Activated CD8-positive, alpha-beta T cell treated with anti-CD3 and anti-CD28 coated beads, Interleukin-2, amount 10 ng/mL, durations not matched to agents 7 days and 5 days (primary cell): ENCODE measurements at places on chromosomes 3 and 15.

GRCh38 chr15:42749266-42749665 is 12.3 kb upstream of the CDAN1 start:
- peaks cover 23% of the 10 kb centered on the region for H3K36me3 ChIP-seq
- H3K4me3 ChIP-seq = no peak overlapping the region
- no peaks in the 10 kb centered on the region for H3K4me1 ChIP-seq
- no peak for DNase-seq
- no peak overlapping the region for H3K27ac ChIP-seq

- H3K36me3 ChIP-seq = no peaks in the 10 kb centered on the region
- no peak for DNase-seq
- no peak overlapping the region for H3K4me3 ChIP-seq
- peak overlapping the region; percentile 19 for H3K27ac ChIP-seq
- peaks cover 8% of the 10 kb centered on the region for H3K4me1 ChIP-seq
Observed at GRCh38 chr15:95620934-95621579, 709.4 kb upstream of the NR2F2 start.

GRCh38 chr3:39021465-39022285 is 30.1 kb downstream of the SCN11A start:
- no peak overlapping the region for H3K4me3 ChIP-seq
- no peaks in the 10 kb centered on the region for H3K4me1 ChIP-seq
- H3K27ac ChIP-seq = no peak overlapping the region
- no peak for DNase-seq
- H3K36me3 ChIP-seq = no peaks in the 10 kb centered on the region
- peaks cover 27% of the 10 kb centered on the region for H3K27me3 ChIP-seq

DNA sequence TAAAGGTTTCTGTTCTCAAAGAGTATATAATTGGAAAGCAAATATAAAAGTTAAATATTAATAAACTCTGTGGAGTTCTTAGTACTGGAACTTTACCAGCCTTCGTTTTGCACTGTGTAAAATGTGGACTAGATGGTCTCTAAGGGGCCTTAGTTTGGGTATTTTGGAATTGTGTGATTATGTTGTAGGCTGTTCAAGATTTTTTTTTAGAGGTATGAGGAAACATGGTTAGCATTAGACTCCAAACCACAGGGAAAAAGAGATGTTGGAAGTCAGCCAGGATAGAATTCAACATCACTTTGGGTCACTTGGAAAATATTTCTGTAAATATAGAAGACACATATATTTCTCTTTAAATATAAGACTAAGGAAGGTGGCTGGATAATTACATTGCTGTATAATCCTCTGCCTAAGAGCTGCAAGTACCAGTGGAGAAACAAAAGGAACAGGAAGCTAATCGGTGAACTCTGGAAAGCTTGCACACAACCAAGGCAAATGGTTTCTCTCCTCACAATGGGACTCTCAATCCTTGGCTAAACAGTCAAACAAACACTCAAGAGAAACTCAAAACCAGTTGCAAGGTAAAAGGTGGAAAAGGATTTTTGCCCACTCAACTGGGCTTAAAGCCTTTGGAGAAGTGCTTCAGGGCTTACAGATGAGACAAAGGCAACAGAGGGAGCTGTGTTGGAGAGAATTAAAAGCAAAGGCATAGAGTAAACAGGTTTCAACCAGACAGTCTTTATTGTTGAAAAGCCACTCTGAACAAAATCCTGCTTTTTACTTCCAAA is 141.7 kb downstream of the NR1D2 start:
- no peak overlapping the region for H3K27ac ChIP-seq
- DNase-seq = no peak
- no peaks in the 10 kb centered on the region for H3K4me1 ChIP-seq
- no peak overlapping the region for H3K4me3 ChIP-seq
- H3K27me3 ChIP-seq = no peaks in the 10 kb centered on the region
- no peaks in the 10 kb centered on the region for H3K36me3 ChIP-seq

GRCh38 chr15:99257107-99257750 is 5.9 kb downstream of the LRRC28 start:
- no peak overlapping the region for H3K27ac ChIP-seq
- no peaks in the 10 kb centered on the region for H3K27me3 ChIP-seq
- peaks cover 16% of the 10 kb centered on the region for H3K4me1 ChIP-seq
- DNase-seq = no peak
- H3K4me3 ChIP-seq = no peak overlapping the region

DNA sequence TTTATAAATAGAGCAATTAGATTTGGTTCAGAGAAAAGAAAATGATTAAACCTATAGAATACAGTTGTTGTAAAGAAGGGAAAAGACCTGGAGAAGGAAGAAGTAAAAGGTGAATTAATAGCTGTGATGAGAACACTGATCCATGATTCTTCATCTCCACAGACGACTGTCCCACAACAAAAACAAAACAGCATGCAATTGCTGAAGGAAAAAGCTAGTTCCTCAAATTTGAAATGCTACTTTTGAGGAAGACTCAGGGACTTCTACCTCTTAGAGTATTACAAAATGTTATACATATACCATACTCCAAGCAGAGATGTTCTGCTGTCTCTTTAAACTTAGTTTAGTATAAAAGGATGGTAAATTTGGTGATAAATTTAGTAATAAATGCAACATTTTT is 21.5 kb downstream of the ALCAM start:
- DNase-seq = no peak
- H3K27ac ChIP-seq = no peak overlapping the region
- no peak overlapping the region for H3K4me3 ChIP-seq
- no peaks in the 10 kb centered on the region for H3K27me3 ChIP-seq
- H3K36me3 ChIP-seq = no peaks in the 10 kb centered on the region

DNA sequence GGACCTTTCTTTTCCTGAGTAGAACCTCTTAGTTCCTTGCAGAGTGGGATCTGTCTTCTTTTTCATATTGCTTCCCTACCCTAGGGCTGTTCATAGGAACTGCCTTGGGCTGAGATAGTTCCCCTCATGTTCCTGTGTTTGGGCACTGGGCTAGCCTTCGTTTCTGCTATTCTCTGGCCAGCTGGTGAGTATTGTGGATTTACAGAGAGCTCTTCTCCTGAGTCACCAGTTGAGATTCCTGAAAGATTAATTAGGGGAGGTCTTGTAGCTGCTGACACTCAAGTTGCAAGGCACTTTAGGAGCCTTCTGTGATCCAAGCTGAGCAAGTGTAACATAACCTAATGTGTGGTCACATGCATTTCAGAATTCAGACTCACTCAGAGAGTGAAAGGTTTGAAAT is 30.7 kb downstream of the CHD2 start:
- DNase-seq = no peak
- H3K27me3 ChIP-seq = no peaks in the 10 kb centered on the region
- no peak overlapping the region for H3K4me3 ChIP-seq
- no peak overlapping the region for H3K27ac ChIP-seq
- H3K4me1 ChIP-seq = peaks cover 31% of the 10 kb centered on the region

DNA sequence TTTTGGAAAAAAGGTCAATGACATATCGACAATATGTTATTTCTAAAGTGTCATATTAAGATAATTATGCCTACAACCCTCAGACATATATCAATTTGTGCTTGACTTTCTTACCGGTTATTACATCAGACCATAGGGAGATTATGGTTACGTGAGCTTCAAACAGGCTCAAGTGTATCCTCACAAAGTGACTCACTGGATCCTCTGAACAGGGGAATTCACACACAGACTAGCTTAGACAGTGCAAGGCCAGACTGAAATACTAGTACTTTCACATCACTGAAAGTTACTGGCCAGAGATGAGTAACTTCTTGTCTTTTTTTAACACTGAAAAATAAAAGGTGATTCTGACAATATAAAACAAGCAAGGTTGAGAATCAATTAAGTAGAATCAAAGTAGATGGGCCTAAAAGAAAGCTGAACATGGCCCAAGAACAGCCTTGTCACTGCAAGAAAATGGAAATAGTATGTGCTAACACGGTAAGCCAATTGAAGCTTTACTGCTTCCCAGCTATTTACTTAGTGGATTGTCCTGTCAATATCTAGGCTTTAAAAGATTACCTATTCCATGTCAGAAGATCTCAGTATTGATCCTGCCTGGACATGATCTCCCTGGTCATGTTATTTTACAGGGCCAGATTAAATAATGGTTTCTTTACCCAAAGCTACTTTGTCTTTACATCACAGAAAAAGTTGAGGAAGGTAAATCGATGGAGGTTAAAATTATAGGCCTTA is 848.6 kb downstream of the ROBO1 start:
- no peaks in the 10 kb centered on the region for H3K36me3 ChIP-seq
- H3K4me1 ChIP-seq = no peaks in the 10 kb centered on the region
- no peak overlapping the region for H3K4me3 ChIP-seq
- no peaks in the 10 kb centered on the region for H3K27me3 ChIP-seq
- no peak overlapping the region for H3K27ac ChIP-seq
- DNase-seq = no peak

DNA sequence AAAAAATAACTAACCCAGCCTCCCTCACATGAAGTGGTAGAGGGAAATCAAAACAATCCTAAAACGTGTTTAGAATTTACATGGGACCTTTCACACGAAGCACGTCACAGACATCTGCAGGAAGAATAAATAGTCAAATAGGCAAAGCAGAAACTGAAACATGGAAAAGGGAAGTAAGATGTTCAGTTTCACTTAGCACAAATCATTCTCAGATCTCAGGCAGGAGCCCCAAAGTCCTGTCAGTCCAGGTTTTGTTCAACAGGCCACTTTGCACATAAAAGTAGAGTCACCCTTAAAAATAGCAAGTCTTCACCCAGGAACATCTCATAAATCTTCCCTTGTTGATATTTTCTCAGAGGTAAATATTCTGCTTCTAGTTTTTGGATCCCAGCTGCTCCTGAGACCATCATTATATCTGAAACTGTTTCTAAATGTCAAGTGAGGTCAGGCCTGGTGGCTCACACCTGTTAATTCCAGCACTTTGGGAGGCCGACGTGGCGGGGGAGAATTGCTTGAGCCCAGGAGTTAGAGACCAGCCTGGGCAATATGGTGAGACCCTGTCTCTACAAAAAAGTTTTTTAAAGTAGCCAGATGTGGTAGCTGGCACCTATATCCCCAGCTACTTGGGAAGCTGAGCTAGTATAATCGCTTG is 1.9 kb downstream of the RUBCN start:
- H3K36me3 ChIP-seq = peaks cover 16% of the 10 kb centered on the region
- H3K4me3 ChIP-seq = peak overlapping the region; percentile 13
- H3K27me3 ChIP-seq = no peaks in the 10 kb centered on the region
- no peak for DNase-seq
- H3K27ac ChIP-seq = no peak overlapping the region

DNA sequence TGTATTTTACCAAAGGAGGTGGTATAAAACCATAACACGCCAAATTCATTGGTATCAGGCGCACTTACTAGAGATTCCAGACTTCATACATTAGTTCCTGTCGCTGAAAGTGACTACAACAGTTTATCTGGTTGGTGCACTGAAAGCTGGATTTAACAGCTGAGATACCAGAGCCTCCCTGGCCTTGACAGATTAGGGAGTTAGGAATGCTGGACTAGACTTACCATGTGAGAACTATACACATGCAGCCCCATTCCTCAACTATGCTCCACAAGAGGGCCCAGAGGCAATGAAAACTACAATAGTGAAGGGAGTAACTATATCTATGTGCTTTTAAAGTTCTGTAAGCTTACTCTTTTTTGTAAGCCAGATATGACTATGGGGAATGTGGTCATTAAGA is 174.4 kb downstream of the STAG1 start:
- no peaks in the 10 kb centered on the region for H3K4me1 ChIP-seq
- no peaks in the 10 kb centered on the region for H3K27me3 ChIP-seq
- no peak overlapping the region for H3K4me3 ChIP-seq

DNA sequence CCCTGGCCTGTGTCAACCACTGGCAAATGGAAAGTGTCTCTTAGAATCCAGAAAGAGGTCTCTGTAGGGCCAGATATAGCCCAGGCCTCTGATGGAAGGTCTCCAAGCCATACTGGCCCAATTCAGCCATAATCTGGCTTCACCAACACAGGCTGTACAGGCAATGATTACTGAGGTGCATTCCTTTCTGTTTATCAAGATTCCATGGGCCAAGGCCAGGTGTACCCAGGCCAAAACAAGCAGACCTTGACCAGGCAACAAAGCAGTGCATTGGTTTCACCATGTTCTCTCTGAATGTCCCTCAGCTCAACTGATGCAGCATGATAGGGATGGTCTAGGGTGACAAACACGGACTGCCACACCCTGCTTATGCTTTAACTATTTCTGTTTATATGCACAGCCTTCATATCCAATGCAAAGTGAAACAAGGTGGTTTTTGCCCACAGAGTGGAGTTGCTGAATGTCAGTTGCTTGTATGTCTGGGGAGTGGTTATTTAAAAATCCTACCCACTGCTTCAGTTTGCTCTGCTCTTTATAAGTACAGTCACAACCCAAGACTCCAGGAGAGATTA is 25.2 kb downstream of the CCNL1 start:
- H3K4me3 ChIP-seq = no peak overlapping the region
- H3K4me1 ChIP-seq = peaks cover 78% of the 10 kb centered on the region
- no peaks in the 10 kb centered on the region for H3K27me3 ChIP-seq
- DNase-seq = peak; percentile 58
- peaks cover 27% of the 10 kb centered on the region for H3K36me3 ChIP-seq

DNA sequence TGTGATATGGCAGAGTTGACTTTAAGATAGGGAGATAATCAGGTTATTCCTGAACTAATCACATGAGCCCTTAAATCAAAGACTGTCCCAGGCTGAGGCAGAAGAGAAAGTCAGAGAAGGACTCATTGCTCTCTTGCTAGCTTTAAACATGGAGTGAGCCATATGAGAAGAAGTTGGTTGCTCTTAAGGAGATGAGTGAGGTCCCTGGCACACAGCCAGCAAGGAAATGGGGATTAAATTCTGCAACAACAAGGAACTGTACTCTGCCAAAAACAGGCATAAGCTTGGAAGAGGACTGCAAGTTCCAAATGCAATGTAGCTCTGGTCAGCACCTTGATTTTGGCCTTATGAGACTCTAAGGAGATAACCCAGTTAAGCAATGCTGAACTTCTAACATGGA is 457.0 kb downstream of the PLOD2 start:
- H3K27me3 ChIP-seq = no peaks in the 10 kb centered on the region
- H3K4me1 ChIP-seq = no peaks in the 10 kb centered on the region
- no peak overlapping the region for H3K27ac ChIP-seq
- H3K36me3 ChIP-seq = no peaks in the 10 kb centered on the region
- DNase-seq = no peak
- no peak overlapping the region for H3K4me3 ChIP-seq

GRCh38 chr3:13053893-13054292 is 19.3 kb downstream of the IQSEC1 start:
- DNase-seq = no peak
- no peak overlapping the region for H3K27ac ChIP-seq
- H3K4me1 ChIP-seq = peaks cover 16% of the 10 kb centered on the region
- no peak overlapping the region for H3K4me3 ChIP-seq
- no peaks in the 10 kb centered on the region for H3K27me3 ChIP-seq
